Spinal cord (tissue), 10 donors: ENCODE measurements at places on chromosomes 2 and 18. TPM values are rescaled to one million over a fixed set of nuclear protein-coding genes. Genes with fewer than 3 reads are reported as not detected.
A peak's percentile ranks its signal among the peaks of the same experiment; 100 is the strongest.

The MYO7B gene
- total RNA-seq = 4.3 TPM

The SULT1C3 gene
- not detected for total RNA-seq

The NTSR2 gene
- total RNA-seq = 0.55 TPM

The SCN1A gene
- total RNA-seq = 119 TPM

The OR6B2 gene
- total RNA-seq = not detected

The SLC40A1 gene
- 47.7 TPM for total RNA-seq

The GPR39 gene
- 0.72 TPM for total RNA-seq

The SKA1 gene
- total RNA-seq = 3.8 TPM

GRCh38 chr18:50142441-50143120 lies 52.4 kb downstream of the MYO5B start:
- DNase-seq = no peak

DNA sequence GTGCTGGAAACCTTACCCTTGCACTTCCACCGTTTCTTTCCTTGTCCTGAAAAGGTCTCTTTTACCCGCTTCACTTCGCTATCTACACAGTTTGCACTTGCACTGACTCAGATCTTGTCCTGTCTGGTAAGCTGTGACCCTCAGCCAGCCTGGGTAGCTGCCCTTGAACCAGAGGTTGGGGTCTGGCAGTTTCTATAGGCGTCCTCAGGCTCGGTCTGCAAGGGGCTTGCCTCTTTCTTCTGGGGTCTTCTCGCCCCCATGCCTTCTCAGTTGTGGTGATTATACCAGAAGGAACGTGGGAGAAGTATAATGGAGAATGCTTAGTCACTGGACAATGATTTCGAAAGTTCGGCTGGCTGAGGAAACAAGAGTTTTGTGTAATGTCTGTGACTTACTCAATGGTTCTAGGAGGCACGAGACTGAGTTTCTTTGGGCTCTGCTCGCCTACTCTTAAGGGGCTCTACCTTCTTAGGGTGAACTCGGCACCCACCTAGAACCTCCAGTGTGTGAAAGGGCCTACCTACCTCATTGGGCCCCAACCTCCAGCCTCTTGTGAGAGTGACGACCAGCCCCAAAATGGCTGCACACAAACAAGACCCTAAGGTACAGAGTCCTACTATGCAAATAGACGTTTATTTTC lies 6.9 kb upstream of the STAT1 start:
- no peak for DNase-seq

DNA sequence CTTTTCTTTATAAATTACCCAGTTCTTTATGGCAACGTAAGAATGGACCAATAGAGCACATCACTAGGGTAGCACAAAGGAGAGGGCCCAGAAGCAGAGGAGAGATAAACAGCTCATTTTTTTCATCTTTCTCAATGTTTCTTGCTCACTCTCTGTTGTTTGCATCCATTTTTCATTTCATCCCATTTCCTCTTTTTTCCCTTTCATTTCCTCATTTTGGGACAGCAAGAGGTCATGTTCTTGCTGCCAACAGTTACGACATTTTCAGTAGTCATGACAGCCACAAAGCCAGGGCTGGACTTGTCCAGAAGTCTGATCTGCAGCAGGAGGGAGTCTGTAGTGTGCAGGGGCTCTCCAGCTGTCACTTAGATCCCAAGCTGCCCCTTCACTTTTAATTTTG lies 52.7 kb upstream of the CYP1B1 start:
- no peak for DNase-seq

DNA sequence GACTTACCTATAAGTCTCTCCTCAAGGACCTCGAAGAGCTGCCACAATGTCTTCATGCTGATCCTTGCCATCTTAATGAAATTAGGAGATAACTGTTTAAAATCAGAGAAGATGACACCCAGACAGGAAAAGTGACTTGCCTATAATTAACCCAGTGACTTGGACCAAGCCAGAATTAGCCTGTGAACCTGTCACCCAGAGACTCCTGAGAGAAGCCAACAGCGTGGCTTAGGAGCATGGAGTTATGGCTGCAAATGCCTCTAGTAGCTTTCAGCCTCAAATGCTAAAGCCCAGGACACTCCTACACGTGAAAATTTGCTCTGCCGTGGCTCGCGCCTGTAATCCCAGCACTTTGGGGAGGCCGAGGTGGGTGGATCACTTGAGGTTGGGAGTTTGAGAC lies 104.2 kb downstream of the GBX2 start:
- DNase-seq = no peak

- DNase-seq = no peak
Observed at GRCh38 chr2:200757399-200757798, 54.3 kb upstream of the BZW1 start.

GRCh38 chr2:186059096-186059495 lies 320.5 kb downstream of the FSIP2 start:
- DNase-seq = peak; percentile 35

DNA sequence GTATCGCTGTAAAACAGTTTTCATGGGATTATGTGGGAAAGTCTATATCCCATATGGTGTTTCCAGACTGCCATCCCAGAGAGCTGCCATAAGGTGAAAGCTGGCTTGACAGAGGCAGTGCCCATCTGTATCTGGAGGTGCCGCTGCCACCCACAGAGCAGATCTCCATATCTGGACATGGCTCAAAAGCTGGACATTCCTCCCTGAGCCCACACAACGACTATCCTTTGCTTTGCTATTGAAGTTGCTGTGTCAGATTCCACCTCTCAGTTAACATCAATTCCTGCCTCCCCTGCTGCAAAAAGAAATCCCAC lies 55.2 kb downstream of the RND3 start:
- no peak for DNase-seq

- no peak for DNase-seq
Observed at GRCh38 chr2:127586746-127587295, 51.3 kb downstream of the MYO7B start.

- DNase-seq = no peak
Observed at GRCh38 chr2:56483081-56483480, 299.3 kb downstream of the CCDC85A start.

DNA sequence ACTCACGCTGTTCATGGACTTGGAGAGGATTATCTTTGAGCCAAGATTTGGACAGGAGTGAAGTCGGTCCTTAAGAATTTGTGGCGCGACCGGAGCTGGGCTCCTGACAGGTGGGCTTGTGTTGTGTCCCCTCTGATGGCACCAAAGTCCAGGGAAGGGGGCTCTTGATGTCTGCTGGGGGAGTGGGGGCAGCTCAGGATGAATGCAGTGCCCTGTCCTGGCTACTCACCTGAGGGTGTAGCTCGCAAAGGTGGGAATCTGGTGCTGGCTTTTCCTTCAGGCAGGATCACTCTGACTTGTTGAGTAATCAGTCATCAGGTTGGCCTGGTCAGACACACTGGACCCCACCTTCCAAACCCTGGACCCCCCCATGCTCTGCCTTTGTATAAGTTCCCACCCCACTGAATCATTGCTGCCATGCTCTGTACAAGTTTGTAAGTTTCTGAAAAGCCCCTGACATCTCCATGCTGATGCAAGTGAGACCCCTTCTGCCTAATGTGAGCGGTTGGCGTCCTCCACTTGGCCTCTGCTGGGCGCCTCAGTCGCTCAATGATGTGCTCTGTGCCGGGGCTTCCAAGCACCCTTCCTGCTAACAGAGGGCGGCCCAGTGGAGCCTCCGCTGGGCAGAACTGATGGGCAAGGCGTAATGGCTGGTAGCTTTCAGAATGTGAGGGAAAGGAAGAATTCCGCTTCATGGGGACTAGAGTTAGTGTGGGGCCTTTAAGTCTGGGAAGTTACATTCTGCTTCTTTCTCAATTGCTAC lies 196.1 kb downstream of the MGAT5 start:
- no peak for DNase-seq

- DNase-seq = no peak
Observed at GRCh38 chr2:111145951-111146350, 25.2 kb downstream of the BCL2L11 start.

DNA sequence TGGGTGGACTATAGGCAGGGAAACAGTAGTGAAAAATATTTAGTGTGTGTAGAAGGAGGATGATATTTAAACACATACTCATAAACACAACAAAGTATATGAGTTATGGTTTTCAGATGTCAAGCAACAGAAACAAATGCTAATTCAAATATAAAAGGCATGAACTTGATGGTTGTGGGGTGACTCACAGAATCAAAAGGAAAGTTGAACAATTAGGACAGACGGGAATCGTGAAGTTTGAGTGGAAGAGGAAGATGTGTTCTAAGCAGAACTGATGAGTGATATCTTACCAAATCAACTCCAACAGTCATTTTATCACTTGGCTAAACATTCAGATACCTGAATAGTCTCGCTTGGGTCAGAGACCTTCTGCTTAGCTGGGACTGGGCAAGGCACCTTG lies 53.6 kb upstream of the ITGA6 start:
- DNase-seq = no peak

- DNase-seq = no peak
Observed at GRCh38 chr18:48186861-48187260, 222.3 kb downstream of the ZBTB7C start.

- DNase-seq = no peak
Observed at GRCh38 chr2:67346718-67347407, 50.3 kb upstream of the ETAA1 start.

DNA sequence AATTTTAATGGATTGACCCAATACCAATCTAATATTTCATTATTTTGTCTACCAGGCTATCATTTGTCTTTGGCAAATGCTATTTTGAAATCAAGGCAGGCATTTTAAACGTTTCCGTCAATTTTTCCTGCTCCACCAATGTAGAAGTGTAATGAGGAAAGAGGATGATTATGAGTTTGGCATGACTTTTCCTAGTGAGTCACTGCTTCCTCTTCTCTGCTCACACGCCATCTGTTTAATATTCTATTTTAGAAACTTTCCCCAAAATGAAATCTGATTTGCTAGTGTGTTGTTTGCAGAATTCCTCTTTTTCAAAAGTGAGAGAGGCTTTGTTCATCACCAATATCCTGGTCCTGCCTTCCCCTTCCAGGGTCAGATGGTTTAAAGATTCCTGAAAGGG lies 42.5 kb upstream of the PID1 start:
- DNase-seq = no peak

- DNase-seq = no peak
Observed at GRCh38 chr2:44731505-44731904, 210.0 kb upstream of the SIX3 start.

DNA sequence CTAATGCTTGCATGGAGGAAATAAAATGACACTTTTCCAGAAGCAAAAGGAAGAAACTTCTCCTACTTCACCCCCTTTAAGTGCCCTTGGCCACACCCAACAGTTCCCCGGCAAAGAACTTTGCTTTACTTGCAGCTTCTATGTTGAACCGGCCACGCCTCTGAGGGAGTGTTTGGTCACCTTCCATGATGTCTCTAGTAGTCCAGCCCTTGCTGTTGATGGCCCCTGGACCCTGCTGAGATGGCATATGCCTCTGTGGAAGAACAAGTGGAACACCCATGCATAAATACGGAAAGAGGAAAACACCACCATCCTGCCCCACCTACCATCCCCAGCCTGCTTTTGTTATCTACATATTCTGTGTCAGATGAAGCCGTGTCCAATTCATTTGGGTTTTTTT lies 218.3 kb upstream of the POU3F3 start:
- no peak for DNase-seq

DNA sequence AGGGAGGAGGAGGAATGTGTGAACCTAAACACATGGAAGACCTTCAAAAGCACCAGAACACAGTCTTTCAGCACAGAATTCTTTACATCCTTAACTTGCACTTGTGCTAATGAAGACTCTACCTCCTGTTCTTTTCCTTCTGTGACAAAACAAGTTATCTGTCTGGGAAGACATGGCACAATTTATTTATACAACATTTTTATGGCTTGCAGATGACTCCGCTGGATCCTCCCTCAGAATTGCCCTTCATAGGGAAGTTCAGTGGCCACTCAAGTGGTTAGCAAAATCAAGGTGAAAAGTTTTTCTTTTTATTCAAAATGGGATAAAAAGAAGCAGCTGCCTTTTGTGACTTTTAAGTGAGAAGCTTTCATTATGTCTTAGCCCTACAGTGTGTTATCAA lies 21.4 kb downstream of the BCL2L11 start:
- DNase-seq = no peak

DNA sequence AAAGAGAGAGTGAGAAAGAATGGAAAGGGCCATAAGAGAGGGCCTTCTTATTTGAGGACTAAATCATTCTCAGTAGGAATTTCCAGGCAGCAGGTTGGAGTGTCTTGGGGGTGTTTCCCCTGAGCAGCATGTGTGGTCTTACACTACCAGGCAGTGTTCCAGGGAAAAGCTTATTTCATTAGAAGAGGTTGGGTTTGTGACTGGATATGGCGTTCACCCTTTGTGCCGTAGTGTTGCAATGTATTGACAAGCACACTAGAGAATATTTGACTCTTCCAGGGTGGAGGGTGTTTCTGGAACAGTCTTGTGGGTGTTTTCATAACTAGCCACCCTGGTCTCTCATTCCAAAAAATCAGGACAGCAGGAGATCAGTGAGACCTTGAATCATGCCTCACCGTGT lies 105.5 kb downstream of the NRP2 start:
- no peak for DNase-seq

- no peak for DNase-seq
Observed at GRCh38 chr2:105522645-105523044, 123.8 kb upstream of the FHL2 start.

- DNase-seq = no peak
Observed at GRCh38 chr2:227703280-227703732, 14.5 kb downstream of the SLC19A3 start.

- DNase-seq = no peak
Observed at GRCh38 chr2:120631236-120631635, 104.4 kb upstream of the GLI2 start.

DNA sequence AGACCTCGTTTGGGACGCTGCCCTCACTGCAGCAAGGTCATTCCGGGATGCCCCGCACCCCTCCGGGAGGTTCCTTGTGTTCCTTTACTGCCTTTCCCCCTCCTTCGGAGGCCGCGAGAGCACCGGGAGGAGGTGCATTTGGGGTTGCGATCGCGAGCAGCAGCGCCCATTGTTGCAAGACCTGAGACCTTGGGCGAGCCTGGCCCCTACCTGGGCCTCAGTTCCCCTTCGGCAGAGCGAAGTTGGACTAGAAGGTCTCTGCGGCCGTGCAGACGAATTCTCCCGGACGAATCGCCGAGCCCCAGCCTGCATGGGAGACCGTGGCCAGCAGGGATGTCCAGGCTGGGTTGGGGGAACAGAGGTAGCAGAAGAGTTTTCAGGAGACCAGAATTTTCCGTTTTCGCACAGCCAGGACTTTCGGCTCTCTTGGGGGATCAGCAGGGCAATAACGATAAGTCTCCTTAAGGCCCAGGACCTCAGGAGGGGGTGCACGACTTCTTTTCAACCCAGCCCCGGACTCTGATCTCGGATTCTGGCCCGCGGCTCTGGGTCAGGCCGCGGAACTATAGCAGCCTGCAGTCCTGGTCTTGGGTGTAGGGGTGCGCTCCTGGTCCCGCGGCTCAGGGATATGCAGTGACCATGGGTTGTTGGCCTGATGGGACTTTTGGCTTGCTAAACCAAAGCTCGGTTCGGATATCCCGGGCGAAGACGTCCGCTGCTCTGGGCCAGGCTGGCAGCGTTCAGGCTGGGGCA lies 2.8 kb downstream of the GDF7 start:
- no peak for DNase-seq

DNA sequence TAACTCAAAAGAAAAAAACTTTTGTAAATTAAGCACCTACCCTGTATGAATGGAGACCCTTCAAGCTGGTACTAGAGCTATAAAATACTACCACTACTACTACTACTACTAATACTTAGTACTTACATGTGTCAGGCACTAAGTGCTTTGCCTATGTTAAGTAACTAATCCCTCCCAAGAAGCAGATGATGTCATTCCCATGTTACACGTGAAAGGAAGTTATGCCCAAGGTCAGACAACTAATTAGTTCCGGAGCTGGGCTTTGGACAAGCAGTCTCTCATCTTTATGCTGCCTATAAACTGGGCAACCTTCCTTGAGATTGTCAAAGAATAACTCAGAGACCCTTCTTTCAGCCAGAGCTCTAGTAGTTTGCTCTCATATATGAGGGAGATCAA lies 13.9 kb upstream of the ATP6V1B1 start:
- no peak for DNase-seq

GRCh38 chr2:219272995-219273394 lies 6.2 kb upstream of the DNAJB2 start:
- no peak for DNase-seq
